ENCODE measurements at places on chromosomes 12 and 14. TPM values are rescaled to one million over a fixed set of nuclear protein-coding genes. Genes with fewer than 3 reads are reported as not detected.

- no peak for DNase-seq
These were observed 37.3 kb downstream of the ANO2 start for GRCh38 chr12:5907807-5908206.

ARMH4 gene
- polyA plus RNA-seq, result 15.4 TPM

GOLT1B gene
- polyA plus RNA-seq, result 46.9 TPM

BMP4 gene
- polyA plus RNA-seq, result 19.8 TPM

FOXG1 gene
- polyA plus RNA-seq, result not detected

MAP1LC3B2 gene
- not detected for polyA plus RNA-seq

Data from muscle of arm (tissue), 14 donors.